SK-N-SH treated with all-trans-retinoic acid at 6 μM for 48 hours (cell line): ENCODE measurements at places on chromosomes 5 and 9.

DNA sequence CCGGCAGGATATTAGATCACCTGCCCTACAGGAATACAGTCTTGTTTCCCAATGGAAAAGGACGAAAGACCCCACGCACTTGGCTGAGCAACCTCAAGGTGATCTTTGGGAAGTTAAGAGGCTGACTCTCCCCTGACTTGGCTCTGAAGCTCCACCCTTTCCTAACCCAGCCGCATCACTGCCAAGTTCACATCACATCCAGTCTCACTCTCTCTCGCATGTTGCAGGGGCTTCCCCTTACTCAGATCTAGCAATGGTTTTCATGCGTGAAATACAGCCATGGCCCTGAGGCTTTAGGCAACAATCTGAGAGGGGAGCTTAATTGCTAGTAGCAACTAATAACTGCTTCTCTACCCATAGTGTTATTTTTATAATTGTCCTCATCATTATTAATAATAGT lies 211.6 kb downstream of the DOCK8 start:
- no peak for ATAC-seq

DNA sequence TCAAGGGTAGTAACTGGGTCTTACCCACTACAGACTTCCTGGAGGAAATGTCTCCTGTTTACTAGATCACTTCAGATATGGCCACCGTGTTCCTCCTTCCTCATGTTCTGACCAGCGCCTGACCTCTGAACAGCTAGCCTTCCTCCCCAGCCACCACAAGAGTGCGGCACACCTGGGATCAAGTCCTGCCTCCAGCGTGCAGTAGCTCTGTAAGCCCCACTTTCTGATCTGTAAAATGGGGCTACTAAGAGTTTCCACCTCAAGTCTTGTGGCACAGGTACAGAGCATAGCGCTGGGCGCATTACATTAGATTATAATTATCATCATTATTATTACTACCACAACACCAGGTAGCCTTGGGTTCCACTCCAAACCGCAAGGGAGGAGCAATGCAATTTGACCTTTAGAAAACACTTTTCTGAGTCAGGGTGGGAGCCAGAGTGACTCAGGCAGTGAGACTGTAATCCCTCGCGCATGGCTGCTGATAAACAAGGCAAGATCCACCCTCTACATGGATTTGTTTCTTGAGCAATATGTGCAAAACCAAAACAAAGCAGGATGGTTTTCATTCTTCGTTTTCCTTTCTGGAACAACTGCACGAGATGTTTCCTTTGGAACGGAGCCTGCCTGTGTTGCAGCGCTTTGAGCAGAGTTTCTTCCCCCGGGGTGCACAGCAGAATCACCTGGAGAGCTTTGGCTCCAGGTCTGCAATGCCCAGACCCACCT lies 65.0 kb upstream of the ANGPTL2 start:
- peak; percentile 71 for ATAC-seq

DNA sequence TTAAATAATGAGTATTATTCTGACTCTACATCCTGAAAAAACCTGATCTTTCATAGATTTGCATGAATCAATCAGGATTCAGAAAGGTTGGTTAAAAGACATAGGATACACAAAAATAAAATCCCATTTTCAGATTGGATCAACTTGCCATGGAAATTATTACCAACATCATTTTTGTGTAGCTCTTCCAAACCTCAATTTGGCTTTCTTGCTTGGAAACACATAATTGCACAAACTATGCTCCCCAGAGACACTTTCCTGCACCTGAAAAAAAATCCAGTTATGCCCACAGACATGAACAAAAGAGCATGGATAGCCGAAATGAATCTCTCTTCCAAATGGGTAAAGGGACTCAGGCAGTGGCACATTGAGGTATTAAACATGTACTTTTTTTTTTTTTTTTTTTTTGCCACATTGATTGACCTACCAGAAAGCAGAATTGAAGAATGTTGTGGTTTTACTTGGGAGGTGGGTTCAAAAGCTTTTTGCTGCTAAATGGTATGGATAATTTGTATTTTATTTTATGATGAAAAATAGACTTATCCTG lies 135.4 kb upstream of the FBN2 start:
- no peak for ATAC-seq

DNA sequence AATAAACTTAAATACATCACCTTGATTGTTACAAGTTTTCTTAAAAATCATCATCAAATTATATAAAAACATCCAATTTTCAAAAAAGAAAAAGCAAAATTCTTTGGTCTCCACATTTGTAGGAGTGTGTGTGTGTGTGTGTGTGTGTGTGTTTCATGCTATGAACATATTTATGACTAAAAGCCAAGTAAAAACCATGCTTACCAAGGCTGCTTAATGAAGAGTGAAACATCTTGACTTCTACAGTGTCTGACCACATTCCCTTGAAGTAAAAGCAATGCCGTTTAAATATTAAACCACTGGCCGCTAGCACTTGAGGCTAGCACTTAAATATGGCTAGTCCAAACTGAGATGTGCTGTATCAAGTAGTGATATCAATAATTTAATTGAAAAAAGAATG lies 549.1 kb upstream of the CCNG1 start:
- no peak for ATAC-seq

DNA sequence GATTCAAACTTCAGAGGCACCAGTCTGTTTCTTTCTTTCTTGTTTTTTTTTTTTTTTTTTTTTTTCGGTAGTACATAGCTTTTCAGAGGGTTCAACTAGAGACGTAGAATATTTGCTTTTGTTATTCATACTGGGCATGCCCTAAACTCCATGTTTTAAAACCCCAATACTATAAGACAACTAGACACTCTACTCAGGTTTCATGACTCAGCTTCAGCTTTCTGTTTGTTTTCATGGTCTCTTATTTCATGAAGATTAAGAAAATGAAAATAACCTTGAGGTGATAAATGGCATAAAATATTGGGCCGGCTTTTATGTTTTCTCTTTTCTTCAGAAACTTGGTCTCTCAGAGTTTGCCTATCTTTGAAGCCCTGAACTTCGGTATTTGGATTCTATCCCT lies 2126.3 kb upstream of the ACO1 start:
- peak; percentile 42; the same call in 1 of the 3 replicates for ATAC-seq

- no peak for ATAC-seq
These were observed 38.4 kb downstream of the NMUR2 start for GRCh38 chr5:152366716-152367115.

- no peak for ATAC-seq
These were observed 34.9 kb upstream of the EPB41L4B start for GRCh38 chr9:109355564-109356297.

DNA sequence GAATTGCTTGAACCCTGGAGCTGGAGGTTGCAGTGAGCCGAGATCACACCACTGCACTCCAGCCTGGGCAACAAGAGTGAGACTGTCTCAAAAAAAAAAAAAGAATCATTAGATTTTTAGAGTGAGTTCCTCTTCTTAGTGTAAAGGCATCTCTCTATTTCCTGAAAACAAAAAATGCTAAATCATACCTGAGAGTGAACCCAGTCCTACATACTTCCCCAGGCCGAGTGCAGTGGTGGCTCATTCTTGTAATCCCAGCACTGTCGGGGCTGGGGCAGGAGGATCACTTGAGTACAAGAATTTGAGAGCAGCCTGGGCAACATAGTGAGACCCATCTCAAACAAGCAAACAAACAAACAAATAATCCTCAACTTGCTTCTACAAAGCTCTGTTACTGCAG lies 38.2 kb upstream of the LPAR1 start:
- no peak for ATAC-seq

- no peak for ATAC-seq
These were observed 197.1 kb downstream of the NTRK2 start for GRCh38 chr9:84866396-84867175.

- no peak for ATAC-seq
These were observed 78.9 kb upstream of the ADRB2 start for GRCh38 chr5:148747536-148747906.

GRCh38 chr9:114286146-114286679 lies 36.7 kb upstream of the ORM1 start:
- no peak for ATAC-seq

DNA sequence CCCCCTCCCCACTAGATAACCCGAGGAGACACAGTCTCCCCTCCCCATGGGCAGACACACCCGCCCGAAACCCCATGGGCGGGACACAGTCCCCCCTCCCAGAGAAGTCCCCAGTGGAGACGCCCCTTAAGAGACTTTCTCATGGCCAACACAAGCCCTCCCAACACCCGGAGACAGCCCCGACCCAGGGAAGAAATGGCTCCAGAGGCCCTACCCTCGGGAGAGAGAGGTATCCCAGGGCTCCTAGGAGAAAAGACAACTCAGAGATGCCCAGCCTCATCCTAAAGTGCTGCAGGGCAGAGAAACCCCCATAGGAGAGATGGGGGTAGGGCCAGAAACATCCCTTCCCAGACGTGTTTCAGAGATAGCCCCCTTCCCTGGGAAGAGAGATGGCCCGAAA lies 27.4 kb downstream of the PCDH1 start:
- ATAC-seq, result no peak

- peak; percentile 100 for ATAC-seq
These were observed 54.0 kb downstream of the PCA3 start for GRCh38 chr9:76818271-76818670.

- no peak for ATAC-seq
These were observed 47.8 kb downstream of the PTPN3 start for GRCh38 chr9:109450346-109450745.

DNA sequence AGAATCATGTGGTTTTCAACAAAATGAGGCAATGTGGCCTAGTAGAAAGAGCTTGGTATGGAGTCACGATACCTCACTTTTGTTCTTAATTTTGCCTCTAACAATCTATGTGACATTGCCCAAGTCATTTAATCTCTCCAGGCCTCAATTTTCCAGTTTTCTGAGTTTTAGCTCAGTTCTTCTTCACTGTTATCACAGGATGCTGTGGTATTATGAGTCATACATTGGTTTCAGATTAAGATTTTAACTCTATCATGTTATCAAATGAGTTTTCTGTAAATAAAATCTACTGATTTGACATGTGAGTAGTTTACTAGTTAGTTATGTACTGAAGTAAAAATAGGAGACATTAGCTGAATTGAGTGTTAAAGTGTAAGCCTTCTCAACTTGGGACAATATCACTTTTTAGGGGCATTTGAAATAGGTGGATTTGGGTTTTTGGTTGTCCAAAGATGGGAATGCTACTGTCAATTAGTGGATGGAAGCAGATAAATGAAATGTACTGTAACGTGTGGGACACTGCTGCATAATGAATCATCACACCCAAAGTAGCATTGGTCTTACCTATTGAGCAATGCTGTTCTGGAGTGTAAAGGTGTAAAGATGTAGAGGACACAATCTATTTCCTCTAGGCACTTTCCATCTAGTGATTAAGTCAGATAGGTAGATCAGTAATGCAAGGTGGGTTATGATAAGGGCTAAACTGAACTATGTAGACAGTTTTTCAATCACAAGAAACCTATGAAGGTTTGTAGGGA lies 73.3 kb downstream of the NNT start:
- no peak for ATAC-seq

GRCh38 chr9:104944871-104945270 lies 16.9 kb upstream of the ABCA1 start:
- no peak for ATAC-seq

DNA sequence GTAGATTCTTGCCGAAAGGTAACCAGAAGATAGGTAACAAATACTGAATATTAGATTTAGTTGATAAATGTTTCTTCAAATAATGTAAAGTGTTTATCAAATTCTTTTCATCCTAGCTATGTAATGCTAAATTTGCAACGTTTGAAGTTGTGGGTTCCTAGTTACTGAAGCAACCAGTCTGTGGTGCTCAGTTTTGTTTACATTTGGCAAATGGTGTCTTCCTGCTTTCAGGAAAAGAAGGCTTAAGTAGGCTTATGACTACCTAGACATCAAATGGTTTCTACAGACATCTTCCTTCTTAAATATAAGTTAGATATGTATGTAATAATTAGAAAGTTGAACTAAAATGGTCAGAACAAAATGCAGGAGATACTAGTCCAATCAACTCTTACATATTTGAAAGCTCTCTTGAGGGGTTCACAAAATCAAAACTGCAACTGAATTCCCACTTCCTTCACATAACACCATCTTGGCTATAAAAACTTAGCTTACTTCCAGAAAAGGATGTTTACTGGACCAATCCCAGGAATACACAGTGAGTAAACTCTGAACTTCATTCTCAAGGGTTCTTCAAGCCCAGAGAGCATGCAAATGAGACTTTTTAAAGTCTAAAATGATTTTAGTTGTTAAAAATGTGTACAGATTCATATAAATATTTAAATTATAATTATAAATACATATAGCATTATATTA lies 125.7 kb upstream of the ITGA1 start:
- no peak for ATAC-seq

DNA sequence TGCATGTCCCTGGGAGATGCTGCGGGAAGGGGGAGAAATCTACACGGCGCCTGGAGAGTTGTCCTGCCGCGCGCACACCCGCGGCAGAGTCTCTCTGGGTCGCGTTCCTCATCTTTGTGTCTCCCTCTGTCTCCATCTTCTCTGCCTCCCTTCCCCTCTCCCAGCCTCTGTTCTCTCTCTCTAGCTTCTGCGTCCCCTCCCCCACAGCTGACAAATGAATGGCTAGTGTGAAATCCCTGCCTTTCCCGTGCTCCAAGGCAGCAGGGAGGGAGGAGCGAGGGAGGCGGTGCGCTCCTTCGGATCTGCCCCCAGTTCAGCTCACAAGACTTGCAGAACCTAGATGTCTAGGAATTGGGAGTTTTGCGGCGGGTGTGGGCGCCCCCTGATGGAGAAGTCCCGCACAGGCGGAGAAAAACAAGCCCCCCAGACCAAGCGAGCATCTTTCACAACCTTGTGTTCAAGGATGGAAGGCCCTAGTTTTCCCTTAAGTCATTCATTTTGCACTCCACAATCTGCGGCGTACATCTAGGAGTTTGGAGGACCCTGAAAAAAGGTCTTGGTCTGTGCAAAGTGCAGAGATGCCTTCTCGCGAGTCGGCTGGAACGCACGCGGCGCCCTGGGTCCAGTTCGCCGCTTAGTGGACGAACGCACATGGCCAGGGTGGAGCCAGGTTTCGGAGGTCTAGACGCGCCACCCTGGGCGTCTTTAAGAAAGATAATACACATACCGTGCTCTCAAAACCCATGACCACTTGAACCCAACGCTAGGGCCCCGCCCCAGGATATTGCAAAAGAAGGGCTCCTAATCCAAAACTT lies 2.0 kb downstream of the VCAN start:
- peak; percentile 77 for ATAC-seq

DNA sequence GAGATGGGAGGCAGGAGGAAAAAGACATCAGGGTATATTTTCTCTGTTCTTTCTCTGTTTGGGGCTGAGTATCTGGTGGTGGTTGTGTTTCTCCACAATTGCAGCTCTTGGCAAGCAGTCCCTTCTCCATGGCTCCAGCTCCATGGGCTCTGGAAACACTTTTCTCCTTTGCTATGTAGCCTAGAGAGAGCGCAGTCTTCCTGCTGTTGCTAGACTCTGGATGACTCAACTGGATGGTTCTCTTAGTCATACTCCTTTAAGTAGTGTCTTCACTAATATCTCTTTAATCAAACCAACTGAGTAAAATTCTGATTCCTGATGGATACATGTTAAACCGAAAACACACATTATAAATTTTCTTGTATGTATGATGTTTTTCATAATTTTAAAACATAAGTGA lies 3.3 kb upstream of the PLGRKT start:
- ATAC-seq, result peak; percentile 22; the same call in 1 of the 3 replicates

- peak; percentile 80 for ATAC-seq
These were observed 763 bp downstream of the TJP2 start for GRCh38 chr9:69174616-69175463.
